Stimulated activated effector memory CD8-positive, alpha-beta T cell treated with anti-CD3 and anti-CD28 coated beads, Interleukin-12 subunit alpha, Interleukin-12 subunit beta, amount 100 ng/mL, for 72 hours (primary cell): ENCODE measurements at places on chromosomes 4 and X.

GRCh38 chr4:120915336-120915735 lies 7.2 kb downstream of the PRDM5 start:
- DNase-seq, result no peak

DNA sequence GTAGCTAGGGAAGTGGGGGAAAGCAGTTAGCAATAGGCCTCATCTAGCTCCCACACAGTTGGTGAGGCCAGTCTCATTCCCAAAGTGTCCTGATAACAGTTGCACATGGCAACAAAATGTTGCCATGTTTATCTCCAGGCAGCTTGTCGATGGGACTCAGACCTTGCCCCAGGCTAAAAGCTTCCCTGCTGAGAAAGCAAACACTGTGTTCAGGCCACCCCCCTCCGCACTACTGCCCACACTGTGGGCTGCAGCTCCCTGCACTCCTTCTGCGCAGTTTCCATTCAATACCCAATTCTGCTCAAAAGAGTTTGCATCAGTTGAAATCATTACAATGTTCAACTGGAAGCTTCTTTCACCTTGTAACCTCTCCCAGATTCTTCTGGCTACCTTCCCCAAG lies 287.8 kb upstream of the GK2 start:
- no peak for DNase-seq

DNA sequence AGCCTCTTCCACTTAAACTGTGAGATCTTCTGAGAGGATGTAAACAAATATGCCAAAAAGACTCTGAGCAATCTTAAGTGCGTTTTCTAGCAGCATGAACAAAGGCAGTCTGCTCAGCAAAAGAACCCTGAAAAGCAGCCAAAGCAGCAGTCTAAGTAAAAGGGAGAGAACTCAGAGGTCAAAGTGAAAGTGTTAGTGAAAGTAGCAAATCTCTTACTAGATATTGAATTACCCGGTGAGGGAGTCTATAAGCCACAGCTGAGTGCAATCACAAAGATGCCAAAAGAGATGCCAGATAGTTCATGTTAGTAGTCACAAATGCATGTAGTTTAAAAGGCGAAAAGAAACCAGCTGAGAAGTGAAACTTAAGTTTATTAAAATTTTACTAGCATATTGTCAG lies 7.9 kb upstream of the GNRHR start:
- no peak for DNase-seq

DNA sequence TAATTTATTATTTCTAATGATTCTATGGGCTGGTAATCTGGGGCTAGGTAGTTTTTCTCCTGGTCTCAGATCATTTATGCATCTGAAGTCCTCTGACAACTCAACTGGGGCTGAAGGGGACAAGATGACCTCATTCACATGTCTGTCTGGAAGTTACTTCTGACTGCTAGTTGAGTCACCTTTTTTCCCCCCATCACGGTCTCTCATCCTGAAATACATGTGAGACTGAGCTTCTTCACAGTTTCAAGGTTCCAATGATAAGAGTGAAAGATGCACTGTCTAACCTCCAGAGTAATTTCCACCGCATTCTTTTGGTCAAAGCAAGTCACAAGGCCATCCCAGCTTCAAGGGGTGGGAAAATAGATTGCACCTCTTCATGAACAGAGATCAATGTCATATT lies 356.7 kb upstream of the RPS6KA3 start:
- DNase-seq, result no peak

GRCh38 chrX:136909119-136909705 lies 28.7 kb upstream of the RBMX start:
- peak; percentile 83 for DNase-seq
